Cortex of kidney (tissue), 1 donor: ENCODE measurements at places on chromosomes 16 and 17.

- DNase-seq, result no peak
Observed at GRCh38 chr16:71923941-71924690, 28.8 kb downstream of the IST1 start.

GRCh38 chr17:81396722-81397313, 1.6 kb downstream of the BAHCC1 start:
- no peak for DNase-seq

DNA sequence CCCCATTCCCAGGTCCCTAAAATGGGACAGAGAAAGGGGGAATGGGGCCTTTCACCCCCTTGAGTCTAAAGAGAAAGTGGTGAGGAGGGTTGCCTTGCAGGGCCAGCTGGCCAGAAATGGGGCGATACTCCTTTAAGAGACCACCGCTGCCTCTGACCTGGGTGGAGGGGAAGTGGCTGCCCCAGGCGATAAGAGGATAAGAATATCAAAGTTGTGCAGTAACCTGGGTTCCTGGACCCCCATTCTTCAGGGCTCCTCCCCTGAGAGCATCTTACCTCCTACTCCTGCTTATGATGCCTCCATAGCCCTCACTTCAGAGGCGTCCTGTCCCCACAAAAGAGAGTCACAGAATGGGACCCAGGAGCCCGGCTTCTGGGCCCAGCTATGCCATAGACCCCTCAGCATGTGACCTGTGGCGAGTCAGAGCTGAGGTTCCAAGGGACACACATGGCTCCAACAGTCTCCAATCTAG, 5.2 kb upstream of the TSPOAP1 start:
- no peak for DNase-seq

DNA sequence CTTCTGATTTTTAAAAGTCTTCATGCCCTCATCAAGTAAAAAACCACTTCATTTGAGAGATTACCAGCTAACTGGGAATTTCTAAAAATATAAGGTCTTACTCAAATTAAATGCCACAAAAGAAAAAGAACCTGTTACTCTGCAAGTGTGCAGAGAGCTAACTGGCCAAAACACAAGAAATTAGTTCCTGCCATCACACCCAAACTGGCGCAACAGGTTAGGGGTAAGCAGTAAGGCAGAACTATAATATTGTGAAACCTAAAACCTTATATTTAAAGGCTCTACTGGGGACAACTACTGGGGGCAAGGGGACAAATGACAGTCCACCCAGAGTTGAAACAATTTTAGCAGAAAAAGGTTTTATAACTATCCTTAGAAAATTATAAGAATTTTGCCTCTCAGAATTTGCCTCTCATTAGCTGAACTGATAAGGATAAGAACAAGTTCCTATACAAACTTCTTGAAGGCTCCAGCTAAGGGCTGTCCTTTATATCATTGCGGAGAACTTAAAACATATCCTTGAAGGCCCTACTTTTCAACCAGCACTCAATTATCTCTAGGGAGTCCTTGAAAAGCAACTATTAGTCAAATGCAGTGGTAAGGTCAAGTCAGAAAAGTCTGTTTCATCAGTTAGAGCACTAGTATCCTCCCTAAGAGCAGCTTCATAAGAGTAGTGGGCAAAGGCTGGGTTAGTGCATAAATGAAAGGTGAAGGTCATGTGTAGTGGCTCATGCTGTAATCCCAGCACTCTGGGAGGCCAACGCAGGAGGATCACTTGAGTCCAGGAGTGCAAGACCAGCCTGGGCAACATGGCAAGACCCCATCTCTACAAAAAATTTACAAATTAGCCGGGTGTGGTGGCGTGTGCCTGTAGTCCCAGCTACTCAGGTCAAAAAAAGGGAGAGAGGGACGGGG, 31.5 kb downstream of the SMURF2 start:
- DNase-seq, result no peak

GRCh38 chr17:74471341-74471740, 4.9 kb downstream of the CD300A start:
- DNase-seq, result no peak

DNA sequence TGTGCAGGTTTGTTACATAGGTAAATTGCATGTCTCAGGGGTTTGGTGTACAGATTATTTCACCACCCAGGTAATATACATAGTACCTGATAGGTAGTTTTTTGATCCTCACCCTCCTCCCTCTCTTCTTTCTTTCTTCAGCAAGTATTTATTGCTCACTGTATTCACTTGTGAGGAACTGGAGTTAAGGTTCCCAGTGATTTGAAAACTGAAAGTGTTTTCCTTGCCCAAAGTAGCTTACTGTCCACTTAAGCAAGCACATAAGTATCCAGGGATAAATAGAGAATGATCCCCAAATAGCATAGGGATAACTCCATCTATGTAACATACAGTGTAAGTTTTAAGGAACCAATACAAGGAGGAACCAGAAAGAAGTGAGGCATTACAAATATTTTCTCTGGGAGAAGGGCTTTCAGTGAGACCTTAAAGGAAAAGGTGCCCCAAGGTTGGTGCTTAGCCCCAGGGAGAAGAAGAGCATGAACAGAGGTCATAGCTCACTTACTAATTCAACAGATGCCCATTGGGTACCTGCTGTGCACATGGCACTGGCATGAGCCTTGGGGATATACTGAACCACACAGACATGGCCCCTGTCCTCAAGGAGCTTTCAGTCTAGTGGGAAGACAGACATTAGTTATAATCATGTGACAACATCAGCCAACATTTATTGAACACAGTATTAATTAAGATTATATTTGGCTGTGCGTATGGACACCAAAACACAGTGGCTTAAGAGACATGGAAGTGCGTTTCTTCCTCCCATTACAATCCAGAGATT, 17.0 kb downstream of the MYL4 start:
- DNase-seq, result no peak

GRCh38 chr17:38747463-38748148, 530 bp downstream of the PCGF2 start:
- no peak for DNase-seq

DNA sequence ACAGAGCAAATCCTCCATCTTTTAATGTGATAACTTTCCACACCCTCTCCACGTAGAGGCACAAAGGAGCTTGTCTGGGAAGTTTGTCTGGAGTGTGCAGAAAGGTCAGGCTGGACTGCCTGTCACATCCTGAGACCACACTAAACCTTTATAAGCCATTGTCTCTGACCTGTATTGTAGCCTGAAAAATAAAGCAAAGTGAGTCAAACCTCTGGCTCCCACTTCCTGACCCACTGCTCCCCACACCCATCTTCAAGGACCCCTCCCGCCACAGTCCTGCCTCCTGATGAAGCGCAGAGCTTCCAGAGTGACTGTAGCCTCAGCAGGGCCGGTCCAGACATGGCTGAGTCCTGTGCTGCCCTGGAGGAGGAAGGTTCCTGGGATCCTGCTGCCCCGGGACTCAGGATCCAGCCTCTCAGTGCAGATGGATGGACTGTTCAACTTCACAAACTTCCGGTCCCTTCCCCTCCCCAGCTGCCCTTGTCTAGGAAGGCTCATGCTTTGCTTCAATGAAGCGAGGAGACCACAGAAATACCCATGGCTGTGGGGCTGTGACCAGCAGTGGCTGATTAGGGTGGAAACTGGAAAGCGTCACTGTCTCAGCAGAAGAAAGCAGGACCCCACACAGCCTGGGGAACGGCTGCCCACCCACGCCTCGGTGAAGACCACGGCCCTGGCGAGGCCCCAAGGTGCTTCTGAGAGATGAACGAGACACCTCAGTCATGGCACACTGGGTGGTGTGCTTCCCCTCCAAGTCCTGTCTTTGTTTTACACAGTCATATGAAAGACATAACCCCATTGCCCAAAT, 30.9 kb upstream of the CLEC18B start:
- DNase-seq, result no peak

GRCh38 chr17:64174686-64175456, 44.9 kb upstream of the ERN1 start:
- DNase-seq, result no peak

DNA sequence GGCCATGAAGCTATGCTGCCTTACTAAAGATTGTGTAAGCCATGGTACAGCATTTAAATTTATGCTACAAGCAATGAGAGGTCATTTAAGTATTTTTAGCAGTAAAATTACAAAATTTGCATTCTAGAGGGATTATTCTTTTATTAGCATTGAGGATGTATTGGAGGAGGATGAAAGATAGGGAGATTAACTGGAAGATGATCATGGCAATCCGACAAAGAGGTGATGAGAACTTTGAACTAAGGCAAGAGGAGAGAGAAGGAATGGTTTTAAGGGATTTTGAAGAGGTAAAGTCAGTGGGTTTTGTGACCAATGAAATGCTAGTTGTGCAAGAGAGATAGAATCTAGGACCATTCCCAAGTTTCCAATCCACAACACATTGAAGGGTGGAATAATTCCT, 129.9 kb downstream of the SNX11 start:
- DNase-seq, result no peak

- DNase-seq, result no peak
Observed at GRCh38 chr17:4004517-4005295, 40.5 kb upstream of the ATP2A3 start.

DNA sequence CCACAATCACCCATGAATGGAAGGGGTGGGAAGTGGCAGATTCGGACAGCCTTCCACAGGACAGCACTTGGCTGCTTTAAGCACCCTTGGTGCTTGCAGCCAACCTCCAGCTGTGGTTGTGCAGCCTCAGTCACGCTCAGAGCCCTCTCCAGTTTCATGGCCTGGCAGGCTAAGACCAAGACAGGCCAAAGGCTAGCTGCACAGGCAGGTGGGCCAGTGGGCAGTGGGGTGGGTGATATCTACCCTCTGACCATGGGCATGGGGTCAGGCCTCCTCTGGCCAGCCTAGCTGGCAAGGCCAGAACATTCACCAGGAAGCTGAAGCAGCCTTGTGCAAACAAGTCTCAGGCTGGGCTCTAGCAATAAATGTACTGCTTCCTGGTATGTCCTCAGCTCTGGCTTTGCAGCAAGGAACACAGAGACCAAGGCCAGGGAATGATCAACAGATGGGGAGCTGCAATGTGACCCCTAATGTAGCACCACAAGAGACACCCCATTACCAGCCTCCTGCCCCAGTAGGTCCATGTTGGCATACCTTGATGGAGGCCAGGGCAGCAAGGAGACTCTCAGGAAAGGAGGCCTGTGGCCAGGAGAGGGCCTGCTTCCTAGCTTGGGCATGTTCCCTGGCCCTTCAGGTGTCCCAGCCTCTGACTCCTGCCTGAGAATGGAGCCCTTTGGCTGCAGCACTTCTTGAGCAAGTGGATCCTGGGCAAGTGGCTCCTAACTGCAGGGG, 20.9 kb downstream of the HSD11B2 start:
- no peak for DNase-seq

DNA sequence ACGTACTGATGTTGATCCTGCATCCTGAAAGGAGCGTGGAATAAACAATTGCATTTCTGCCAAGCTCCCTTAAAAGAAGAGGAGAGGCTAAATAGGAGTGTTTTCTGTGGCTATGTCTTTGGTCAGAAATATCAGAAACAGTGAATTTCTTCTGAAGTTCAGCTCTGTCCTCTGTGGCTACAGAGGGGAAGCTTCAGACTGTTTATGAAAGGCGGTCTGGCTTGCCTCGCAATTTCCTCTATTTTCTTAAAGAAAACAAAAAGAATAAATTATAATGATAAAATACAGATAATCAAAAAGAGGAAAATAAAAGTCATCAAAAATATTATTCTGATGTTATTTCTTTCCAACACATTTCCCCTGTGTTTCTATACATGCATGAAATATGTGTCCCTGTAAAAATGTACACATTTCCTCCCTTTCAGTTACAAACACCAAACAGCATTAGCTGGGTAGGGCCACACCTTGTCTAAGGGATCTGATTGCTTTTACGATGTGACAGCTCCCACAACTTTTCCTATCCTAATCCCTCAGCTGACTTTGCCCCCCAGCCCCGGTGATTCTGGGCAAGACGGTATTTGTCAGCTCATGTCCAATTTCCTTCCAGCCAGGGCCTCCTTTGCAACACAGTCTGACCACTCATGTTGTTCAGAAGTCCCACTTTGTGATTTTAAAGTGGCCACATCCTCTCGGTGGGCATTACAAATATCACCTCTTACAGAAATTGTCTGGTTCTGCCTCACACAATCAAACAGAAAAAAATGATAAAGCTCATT, 439.0 kb downstream of the HS3ST3B1 start:
- no peak for DNase-seq

DNA sequence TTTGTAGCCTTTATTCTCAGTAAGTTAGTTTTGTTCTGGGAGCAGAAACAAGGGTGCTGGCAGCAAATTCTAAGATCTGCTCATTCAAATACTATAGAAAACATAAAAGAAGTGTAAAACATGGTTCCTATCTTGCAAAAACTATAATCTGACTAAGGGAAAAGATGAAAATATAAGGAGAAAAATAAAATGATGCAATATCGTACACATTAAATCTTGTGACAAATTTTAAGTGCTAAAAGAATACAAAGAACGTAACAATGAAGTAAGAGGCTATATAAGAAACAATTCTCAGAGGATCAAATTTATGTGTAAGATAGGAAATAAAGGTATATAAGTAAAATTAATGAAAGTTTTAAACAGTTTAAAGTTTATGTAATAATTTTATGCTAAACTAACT, 224.6 kb downstream of the CEP112 start:
- no peak for DNase-seq

DNA sequence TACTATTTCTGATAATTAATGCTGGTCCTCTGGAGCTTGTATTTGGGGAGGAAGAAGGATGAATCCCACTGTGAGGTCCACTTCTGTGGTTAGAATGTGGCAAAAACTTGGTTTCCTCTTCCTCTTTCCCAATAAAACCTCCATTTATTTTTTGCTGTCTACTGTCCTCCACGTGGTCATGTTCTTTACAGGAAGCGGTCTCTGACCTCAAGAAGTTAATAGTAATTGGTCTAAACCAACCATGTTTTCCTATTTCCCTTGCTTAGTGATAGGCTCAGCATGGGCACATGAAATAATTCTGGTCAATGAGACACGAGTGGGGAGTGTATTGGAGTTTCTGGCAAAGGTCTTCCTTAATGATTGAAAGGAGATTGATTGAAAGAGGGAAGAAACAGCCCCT, 33.9 kb downstream of the CHP2 start:
- no peak for DNase-seq

GRCh38 chr17:29216856-29217255, 29.8 kb upstream of the CRYBA1 start:
- DNase-seq, result no peak

- DNase-seq, result no peak
Observed at GRCh38 chr17:49551221-49552069, 24.2 kb upstream of the NXPH3 start.

DNA sequence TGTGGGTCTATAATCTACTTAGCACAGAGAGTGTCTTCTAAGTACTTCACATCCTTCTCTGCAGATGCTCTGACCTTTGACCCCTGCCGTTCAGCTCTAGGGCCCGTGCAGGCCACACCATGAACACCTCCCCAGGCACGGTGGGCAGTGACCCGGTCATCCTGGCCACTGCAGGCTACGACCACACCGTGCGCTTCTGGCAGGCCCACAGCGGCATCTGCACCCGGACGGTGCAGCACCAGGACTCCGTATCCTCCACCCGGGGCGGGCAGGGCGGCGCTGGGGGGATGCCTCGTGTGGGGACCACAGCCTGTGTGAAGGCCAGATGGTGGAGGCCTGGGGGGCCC, 686 bp downstream of the MLST8 start:
- DNase-seq, result no peak
